ENCODE measurements at places on chromosomes 12 and 14.
A peak's percentile ranks its signal among the peaks of the same experiment; 100 is the strongest.

DNA sequence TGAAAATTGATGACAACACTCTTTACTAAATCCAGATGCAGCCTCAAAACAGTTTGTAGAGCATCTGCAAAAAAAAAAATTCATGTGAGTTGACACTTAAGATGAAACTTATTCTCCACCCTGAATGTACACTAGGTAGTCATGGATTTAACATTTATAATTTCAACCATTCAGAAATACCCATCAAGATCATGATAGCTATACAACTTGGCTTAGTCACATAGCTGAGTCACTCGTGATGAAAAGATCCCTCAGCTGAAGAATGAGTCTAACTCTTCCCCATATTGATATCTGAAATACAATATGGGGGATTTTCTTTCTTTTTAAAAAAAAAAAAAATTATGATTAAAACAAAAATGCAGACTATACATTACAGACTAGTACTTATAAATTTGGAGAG is 104.8 kb upstream of the PLEKHG7 start:
- peak; percentile 64 for DNase-seq

- DNase-seq: peak; percentile 29
Observed at GRCh38 chr14:32826404-32827082, 112.1 kb upstream of the NPAS3 start.

DNA sequence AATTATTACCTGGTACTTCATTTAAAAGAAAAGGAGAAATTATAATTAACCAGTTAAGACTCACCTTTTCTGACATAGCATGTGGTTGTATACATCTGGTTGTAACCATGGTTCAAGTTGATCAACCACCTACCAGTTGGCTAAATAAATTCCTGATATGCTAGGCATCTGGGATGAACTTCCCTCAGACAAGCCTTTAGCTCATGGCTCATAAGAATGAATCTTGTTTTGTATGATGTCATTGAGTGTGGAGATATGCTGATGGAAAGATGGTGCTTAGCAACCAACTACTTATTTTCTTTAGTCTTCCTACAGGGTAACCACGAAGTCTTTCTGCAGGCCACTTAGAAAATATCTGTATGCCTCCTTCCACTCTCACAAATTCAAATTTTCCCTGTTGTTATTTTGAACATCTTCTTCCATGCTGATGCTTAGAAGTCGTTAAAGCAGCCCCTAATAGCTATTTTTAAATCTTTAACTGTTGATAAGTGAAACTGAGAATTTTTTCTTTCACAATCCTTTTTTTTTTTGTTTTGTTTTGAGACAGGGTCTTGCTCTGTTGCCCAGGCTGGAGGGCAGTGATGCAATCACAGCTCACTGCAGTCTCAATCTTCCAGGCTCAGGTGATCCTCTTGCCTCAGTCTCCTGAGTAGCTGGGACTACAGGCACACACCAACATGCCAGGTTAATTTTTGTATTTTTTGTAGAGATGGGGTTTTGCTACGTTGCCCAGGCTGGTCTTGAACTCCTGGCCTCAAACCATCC is 51.9 kb upstream of the PTHLH start:
- peak; percentile 87 for DNase-seq

- peak; percentile 97 for DNase-seq
Observed at GRCh38 chr14:73785336-73785833, 66.2 kb upstream of the PTGR2 start.

DNA sequence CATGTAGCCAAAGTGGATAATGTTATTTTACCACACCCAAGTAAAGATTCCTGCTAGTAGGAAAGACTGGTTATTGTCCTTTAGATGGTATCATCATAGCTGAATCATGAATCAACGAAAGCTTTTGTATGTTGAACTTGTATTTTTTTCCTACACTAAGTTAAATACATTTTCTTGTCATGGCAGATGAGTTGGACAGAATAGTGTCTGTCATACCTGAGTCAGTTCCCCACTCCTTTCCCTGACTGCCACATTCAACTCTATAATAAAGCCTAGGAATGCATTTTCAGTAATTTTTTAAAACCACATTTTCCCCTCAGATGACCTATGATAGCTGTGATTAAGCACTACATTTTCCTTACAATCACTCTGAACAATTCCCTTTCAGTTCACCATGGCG is 9.3 kb upstream of the PTHLH start:
- DNase-seq: peak; percentile 74

DNA sequence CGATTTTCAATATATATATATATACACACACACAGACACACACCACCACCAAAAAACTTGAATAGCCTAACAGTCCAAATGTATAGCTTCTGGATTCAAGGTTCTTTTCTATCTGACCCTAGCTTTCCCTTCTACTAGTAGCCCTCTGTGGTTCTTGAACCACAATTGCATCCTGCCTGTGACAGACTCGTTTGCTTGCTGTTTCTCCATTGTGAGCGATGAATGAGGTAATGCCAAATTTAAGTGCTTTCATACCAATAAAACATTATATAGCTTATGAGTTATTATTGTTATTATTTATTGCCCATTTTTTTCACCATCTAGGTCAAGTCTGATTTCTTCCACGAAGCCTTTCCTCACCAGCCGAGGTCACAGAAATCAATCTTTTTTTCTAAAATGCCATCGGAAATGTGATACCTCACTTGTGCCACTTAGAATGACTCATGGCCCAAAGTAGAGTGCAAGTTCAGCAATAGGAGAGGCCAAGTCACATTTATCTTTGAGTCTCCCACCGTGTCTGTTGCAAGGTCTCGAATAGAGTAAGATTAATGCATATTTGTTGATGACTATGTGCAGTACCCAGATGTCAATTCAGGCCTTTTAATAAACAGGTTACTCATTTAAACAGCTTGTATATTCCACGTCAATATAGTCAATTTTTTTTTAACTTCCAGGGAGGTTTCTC is 1015.8 kb upstream of the SEL1L start:
- DNase-seq: no peak

DNA sequence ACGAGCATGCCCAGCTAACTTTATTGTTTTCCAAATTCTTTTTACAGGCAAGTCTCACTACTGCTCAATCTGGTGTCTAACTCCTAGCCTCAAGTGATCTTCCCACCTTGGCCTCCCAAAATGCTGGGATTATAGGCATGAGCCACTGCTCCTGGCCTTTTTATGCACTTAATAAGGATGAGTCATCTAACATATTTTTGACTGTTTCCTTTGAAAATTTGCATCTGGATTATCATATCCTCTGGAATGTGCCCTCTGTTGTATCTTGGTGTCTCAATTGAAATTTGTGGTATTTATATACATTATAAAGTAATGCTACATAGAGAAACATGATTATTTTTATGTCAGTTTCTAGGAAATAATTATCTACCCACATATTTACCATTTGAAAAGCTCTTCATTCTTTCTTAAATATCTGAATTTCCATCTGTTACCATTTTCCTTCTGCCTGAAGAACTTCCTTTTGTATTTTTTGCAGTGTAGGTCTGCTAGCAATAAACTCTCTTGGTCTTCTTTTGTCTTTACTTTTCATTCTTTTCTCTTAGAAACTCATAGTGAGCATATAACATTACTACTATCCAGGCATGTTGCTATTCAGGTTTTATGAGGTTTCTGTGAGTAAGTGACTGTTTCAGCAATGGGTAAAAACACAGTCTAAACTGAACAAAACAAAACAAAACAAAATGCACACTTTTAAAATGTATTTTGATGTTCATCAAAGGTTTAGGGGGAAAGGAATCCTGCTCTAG is 52.8 kb upstream of the CNOT2 start:
- peak; percentile 38 for DNase-seq

Measured in EH (cell line).